Large intestine (tissue), 12 donors: ENCODE measurements at places on chromosomes 5 and 9.

- DNase-seq = no peak
Observed at GRCh38 chr9:20419533-20419932, 202.8 kb downstream of the MLLT3 start.

GRCh38 chr5:144092508-144092907 is 78.0 kb downstream of the YIPF5 start:
- DNase-seq = no peak

GRCh38 chr5:149135536-149136201 is 5.6 kb upstream of the ABLIM3 start:
- no peak for DNase-seq

DNA sequence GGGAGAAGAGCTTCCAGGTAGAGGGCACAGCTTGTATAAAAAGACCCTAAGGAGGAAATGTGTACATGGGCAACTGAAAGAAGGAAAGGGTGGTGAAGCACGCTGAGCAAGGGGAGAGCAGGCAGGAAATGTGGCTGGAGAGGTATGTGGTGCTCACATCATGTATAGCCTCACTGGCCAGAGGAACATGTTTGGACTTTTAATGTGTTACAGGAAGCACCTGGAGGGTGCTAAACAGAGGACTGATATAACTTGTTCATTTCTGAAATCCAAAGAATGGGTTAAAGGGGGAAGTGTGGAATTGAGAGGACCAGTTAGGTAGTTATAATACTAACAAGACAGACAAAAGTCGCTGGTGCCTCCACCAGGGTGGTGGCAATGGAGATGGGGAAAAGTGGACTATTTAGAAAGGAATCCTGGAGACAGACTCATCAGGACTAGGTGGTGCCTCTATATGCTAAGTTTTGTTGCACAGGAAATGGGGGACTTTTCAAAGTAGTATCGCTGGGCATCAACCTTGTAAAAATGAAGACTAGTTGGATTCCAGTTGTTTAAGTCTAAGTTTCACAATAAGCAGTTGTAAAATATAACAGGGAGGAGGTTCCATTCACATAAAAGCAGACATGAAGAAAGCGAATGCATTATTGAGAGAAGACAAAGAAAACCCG is 63.1 kb upstream of the CD180 start:
- no peak for DNase-seq

- DNase-seq = no peak
Observed at GRCh38 chr9:70042461-70043215, 1.0 kb upstream of the MAMDC2 start.

DNA sequence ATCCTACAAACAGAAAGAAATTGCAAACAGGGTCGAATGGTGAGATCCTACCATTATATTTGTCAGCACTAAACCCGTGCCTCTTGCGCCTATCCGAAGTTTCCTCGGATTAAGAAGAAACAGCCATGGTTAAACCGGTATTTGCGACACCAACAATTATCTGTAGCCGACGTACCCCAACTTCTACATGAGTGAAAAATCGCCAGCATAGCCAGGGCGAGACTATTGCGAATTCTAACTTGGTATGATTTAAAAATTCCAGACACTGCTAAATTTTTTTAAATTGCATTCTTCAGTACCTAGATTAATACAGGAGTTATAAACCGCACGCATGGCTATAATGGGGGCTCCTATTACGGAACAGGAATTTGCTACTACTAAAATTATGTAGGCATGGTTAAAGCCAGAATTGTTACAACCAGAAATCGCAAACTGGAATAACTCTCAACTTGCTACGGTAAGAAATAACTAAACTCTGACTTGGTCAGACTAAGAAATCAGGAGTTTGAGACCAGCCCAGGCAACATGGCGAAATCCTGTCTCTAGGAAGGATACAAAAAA is 25.3 kb upstream of the ANXA2R start:
- no peak for DNase-seq

GRCh38 chr5:102701748-102702147 is 53.4 kb upstream of the PAM start:
- no peak for DNase-seq

- DNase-seq = no peak
Observed at GRCh38 chr9:108478431-108479332, 377.1 kb downstream of the ACTL7B start.

GRCh38 chr9:16126042-16126441 is 573.2 kb downstream of the CCDC171 start:
- DNase-seq = no peak

- no peak for DNase-seq
Observed at GRCh38 chr5:38211354-38211710, 47.0 kb upstream of the EGFLAM start.

GRCh38 chr5:136030956-136031611 is 2.3 kb downstream of the TGFBI start:
- DNase-seq = no peak

DNA sequence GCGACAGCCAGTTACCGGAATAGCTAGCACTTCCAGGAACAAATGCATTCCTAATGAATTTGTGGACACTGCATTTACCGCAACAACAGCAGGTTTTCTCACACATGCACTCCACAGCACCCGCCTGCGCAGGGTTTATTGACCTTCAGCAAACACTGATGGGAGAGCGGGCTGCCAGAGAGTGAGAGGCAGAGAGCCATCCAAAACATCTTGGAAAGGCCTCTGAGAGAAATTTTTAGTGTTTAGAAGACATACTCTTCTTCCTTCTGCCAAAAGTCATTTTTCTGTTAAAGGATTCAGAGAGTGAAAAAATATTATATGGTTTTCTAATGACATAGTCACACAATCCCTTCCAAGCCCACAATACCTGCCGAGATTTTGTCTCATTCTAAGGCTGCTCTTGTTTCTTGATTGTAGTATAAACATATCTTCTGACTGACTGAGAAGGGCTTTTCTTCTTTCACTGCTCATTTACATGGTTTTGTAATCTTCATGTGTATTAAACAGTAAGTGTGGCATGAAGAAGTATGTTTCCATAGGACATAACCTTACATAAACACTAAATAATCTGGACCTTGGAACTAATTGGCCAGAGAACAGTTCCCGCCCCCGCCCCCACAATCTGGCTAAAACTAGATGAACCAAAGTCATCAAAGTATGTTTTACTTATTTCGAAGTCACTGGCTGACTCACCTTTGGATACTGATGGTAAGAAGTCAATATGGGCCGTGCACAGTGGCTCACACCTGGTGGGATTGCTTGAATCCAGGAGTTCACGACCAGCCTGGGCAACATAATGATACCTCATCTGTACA is 432.5 kb upstream of the MEF2C start:
- peak; percentile 16 for DNase-seq

DNA sequence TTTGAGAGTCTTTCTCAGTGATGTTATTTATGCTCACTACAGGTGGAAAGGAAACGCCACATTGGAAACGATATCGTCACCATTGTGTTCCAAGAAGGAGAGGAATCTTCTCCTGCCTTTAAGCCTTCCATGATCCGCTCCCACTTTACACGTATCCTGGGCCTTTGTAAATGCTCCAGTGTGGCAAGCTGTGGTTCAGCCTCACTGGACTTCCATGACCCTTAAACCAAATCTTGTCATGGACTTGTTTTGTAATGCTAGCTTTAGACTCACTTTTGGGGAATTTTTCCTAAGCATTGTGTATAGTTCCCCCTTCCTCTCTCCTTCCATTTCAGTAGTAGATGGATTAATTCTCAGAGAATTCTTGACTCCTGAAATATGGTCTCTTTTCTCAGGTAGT is 60.9 kb upstream of the SLC2A8 start:
- DNase-seq = no peak

DNA sequence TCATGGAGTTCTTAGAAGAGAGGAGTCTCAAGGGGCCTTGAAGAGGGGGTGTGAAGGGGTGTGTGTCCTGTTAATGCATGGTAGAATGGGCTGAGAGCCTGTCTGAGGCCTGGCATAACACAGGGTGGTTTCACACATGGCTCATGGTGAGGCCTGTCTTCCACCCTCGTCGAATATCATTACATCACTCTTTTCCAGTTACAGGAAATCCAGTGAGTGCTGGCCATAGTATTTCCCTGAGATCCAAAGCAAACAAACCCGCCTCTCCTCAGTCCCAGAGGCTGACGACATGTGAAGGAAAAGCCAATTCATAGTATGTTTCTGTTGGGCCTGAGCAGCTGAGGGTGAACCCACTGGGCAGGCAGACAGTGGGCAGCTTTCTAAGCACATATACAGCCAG is 159.4 kb upstream of the NR3C1 start:
- DNase-seq = no peak

GRCh38 chr5:147805030-147805454 is 22.5 kb upstream of the JAKMIP2 start:
- no peak for DNase-seq

DNA sequence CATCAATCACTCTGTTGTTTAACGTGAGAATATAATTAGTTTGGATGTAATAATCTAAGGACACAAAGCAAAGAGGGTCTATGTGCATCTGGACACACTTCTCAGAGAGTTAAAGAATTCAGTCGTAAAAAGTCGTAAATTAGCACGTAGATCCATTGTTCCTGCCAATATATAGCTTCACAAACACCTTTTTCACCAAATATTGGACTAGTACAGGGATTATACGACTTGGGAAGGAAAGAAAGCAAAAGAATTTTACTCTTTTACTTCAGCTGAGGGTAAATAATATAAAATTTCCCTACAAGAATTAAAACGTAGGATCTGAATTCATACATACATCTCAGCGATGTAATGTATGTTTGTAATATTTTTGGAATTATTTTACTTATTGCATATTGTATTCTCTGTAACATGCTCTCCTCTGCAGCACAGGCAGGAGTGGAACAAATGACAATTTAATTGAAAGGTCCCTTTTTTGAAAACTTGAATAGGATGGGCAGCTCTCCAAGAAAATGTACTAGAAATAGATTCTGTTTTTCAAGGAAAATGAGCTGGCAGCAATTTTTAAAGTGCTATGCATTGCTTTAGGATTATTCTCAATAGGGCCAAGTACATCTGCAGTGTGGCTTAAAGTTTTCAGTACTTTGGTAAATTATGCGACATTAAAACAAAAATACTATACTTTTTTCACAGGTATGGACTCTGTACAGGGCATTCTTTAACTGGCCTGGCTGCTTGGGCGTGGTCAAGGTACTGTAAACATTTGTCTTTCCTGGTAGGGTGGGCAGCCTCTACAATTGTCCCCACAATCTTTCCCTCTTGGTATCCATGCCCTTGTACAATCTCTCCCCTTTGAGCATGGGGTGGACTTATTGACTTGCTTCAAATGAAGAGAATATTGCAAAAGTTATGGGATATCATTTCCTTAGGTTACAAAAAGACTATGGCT is 39.7 kb upstream of the HSD17B4 start:
- DNase-seq = no peak

DNA sequence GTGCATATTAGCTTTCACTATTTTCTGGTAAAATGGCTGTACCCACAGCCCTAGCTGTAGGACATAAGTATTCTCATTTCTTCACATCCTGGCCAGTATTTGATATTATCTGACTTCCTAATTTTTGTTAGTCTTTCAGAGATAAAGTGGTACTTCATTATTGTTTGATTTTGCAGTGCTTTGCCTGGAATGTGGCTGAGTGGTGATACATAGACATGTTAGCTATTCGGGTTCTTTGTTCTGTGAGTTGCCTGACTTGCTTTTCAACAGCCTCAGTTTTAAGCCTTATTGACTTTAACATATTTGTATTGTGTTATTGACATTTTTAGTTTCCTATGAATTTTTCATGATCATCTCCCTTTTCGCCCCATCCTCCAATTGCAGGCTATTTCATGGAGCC is 161.1 kb downstream of the GABBR2 start:
- DNase-seq = no peak

DNA sequence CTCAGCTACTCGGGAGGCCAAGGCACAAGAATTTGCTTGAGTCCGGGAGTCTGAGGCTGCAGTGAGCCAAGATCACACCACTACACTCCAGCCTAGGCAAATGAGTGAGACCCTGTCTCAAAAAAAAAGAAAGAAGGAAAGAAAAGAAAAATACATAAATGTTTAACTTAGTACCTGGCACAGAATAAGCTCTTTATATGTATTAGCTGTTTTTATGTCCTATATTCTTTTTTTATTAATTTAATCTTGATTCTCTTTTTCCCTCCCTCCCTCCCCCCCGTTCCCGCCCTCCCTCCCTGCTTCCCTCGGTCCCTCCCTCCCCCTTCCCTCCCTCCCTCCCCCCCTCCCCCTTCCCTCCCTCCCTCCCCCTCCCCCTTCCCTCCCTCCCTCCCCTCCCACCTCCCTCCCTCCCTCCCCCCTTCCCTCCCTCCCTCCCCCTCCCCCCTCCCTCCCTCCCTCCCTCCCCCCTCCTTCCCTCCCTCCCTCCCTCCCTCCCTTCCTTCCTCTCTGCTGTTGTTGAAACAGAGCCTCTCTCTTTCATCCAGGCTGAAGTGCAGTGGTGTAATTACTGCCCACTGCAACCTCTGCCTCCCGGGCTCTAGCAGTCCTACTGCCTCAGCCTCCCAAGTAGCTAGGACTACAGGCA is 135.8 kb upstream of the GRHPR start:
- no peak for DNase-seq

DNA sequence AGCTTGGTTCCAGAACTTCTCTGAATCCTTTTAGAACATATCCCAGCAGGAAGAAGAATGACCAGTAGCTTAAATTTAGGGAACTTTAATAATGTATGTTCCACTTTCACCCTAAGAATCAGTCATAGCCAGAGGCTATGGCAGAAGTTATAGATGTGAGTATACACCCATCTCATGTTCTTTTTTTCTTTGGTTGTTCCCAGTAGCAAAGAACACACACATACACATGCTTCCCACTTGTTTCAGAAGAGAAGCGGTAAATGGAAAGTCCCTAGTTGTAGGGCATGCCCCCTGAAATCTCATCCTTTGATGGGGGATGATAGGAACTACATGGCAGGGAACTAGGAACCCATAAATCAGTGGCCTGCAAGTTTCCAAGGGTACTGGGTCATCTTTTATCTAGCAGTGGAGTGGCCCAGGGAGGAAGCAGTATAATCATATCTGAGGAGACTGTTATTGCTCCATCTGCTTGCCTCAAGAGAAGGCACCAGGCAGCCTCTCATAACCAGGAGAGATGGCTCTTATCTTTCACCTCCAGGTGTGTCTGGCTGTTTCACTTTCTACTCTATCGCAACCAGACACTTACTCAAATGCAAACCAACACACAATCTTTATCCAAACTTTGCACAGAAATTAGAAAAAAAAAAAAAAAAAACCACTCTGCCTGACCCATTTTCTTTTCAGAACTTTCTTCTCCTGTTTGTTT is 109.5 kb downstream of the SNCAIP start:
- DNase-seq = peak; percentile 43

GRCh38 chr9:132056717-132057560 is 22.7 kb downstream of the MED27 start:
- DNase-seq = no peak

DNA sequence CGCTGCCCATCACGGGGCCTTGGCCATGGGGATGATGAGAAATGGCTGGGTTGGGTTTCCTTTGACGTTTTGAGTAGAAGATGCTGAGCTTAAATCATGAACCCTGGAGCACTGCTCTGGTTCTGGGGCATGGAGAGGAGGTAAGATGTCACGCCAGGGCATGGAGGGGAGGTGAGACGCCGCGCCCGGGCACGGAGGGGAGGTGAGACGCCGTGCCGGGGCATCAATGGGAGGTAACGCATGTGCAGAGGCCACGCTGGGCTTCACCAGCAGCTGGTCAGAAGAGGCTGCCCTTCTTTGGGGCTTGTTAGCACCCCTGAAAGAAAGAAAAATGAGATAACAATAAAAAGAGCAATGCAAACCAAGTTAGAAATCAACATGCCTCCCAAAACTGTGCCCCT is 322.5 kb upstream of the IRX4 start:
- DNase-seq = no peak

GRCh38 chr5:173891308-173892116 is 3.4 kb downstream of the CPEB4 start:
- peak; percentile 12 for DNase-seq
